Stimulated activated CD8-positive, alpha-beta memory T cell treated with anti-CD3 and anti-CD28 coated beads, Interleukin-4, amount 100 ng/mL, for 1 hour (primary cell): ENCODE measurements at places on chromosomes 5 and 9.

DNA sequence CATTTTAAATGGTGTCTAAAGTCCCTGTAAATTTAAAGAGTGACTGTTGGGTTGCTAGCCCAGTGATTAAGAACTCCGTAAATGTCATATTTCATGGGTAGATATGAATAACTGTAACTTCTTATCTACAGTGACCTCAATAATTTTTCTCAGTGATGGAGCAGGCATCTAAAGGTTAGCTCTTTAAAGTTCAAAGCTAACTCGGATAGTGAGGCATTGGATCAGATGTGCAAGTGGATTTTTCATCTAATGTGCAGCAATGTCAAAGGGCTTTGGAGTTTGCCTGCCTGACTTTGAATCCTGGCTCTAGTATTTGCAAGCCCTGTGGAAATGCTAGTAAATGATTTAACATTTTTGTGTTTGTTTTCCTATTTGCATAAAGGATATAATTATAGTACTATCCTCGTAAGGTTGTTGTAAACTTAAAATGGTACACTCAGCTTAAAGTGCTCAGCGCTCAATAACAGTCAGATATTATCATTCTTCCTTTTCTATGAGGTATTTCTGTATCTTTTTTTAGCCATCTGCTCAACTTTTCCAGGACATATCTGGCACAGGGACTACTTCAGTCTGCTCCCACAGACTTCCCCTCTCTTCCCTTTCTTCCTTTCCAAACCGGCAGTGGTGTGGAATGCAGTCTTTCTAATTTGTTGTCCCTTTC is 163.7 kb upstream of the ELL2 start:
- DNase-seq = no peak

GRCh38 chr5:149466457-149466972 is 84.7 kb downstream of the CSNK1A1 start:
- DNase-seq = no peak

DNA sequence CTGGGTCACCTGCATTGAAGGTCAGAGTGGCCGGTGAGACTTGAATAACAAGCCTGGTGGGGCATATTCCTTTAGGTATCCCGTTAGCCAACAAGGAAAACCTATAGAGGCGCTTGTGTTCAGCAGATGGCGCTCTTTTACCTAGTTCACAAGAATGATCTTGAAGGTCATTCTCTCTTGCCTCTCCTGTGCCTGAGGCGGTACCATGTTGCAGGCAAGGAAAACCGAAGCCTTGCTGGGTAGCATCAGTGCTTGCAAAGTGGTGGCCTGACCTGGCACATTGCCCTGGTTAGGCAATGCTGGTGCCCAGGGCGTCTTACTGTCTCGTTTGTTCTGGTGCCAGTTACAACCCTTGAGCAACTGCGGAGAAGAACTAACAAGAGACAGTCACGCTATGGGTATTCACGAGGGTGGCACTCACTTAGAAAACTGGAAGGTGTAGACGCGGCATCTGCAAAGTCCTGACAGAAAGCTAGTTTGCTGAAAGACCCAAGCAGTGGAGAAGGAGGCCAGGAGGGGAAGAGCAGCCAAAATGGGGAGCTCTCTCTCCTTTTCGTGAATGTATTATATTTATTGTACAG is 56.7 kb downstream of the AOPEP start:
- DNase-seq = peak; percentile 12

DNA sequence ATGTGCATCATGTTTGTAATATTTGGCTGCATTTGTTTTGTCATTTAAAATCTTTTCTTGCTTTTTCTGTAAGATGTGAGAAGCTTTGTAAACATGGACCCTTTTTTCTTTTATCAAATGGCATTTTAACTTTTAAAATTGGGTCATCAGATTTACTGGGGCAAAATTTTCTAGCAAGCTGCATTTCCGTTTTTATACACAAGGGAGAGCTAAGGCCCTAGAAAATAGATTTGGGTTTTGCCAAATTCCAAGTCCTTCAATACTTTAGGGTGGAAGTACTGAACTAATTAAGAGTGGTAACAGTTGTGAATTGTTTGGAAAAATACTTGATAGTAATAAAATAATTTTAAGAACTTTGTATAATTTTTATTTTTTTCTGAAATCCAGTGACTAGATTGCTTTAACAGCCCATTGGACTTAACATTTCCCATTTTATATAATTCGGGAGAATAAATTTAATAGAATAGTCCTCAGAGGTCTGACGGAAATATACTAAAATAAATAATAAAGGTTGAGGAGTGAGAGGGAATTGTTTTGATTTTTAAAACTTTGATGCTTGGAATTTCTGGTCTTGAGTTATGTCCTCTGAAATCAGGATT is 117.4 kb downstream of the SMARCA2 start:
- DNase-seq = no peak

DNA sequence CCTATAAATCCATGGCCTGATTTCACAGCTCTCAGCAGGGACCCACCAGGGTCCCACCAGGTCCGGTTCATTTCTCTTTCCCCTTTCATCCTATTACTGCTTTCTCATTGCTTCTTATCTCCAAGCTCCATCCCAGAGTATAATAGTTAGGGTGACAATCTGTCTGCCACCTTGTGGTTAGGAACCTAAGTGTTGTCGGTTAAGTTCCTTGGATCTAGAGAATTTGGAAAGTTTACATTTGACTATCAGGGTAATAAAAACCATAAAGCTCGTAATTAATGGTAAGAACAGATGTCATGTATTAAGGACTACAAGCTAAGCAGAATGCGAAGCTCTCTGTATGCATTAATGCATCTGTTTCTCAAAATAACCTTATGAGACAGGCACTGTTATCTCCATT is 259.1 kb downstream of the SH3GL2 start:
- no peak for DNase-seq

GRCh38 chr5:178389026-178389729 is 156.6 kb upstream of the PHYKPL start:
- DNase-seq = no peak

DNA sequence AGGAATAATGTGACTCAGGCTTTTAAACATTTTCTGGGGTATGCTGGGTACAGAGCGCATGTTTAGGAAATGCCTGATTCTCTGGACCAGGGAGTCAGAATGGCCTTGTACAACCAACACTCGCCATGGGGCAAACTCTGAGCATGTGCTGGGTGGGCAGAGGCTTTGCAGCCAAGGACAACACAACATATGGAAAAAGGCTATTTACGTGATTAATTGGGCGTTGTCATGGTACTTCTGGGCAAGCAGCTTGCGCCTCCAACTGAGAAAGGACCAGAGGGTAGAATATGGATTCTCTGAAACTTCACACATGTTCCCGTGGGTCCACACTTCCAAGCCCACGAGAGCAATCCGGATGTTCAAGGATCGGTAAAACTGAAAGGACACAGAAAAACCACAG is 49.1 kb downstream of the NIPAL4 start:
- no peak for DNase-seq

GRCh38 chr5:39755986-39756385 is 331.2 kb upstream of the DAB2 start:
- DNase-seq = no peak

GRCh38 chr5:179530069-179530998 is 20.0 kb upstream of the RUFY1 start:
- peak; percentile 36 for DNase-seq

DNA sequence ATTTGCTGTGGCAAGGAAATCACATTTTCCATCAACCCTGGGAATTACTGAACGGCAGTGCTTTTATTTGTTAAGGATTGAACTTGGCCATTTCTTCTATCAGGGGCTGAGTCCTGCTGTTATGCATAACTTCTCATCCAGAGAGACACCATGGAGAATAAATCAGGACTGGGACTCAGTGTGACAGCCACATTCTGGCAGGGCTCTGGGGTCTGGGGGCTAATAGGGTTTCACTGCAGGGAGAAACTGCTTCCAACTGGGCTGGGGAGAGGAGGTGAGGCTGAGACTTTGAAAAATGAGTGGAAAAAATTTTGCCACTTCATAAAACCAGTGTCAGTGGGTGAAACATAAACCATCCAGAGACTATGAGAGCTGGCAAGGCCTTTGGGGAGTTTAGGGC is 95.7 kb upstream of the ALDH1B1 start:
- no peak for DNase-seq

- DNase-seq = no peak
These were observed 273.7 kb downstream of the SYK start for GRCh38 chr9:91075279-91075678.

DNA sequence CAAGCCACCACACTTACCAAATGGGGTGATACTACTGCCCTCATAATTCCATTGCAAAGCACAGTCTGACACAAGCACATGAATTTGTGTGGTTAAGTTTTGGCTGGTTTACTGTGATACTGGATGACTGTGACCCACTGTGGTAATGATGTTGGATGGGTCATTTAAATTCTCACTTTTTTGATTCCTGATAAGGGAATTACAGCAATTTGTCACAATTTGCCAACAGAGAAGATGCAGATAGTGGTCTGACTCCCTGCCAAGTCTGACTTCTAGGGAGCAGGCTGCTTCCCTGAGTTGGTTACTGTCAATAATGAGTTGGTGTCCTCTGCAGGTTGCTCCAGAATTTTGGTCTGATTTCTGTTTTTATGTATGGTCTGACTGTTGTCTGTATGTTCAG is 731.9 kb downstream of the MTRR start:
- no peak for DNase-seq

- no peak for DNase-seq
These were observed 60.8 kb upstream of the IRX4 start for GRCh38 chr5:1943481-1943880.

- DNase-seq = no peak
These were observed 69.7 kb upstream of the DAPK1 start for GRCh38 chr9:87427851-87428506.
